Ovary (tissue), 10 donors: ENCODE measurements at places on chromosomes 3 and 15. TPM values are rescaled to one million over a fixed set of nuclear protein-coding genes. Genes with fewer than 3 reads are reported as not detected.

GRCh38 chr3:132553826-132554225, 43.2 kb upstream of the ACKR4 start:
- DNase-seq = no peak

The EPHA3 gene
- polyA plus RNA-seq = 2.3 TPM

The SCAANT1 gene
- not detected for polyA plus RNA-seq

- DNase-seq = no peak
Observed at GRCh38 chr3:59726279-59726678, 676.5 kb upstream of the CFAP20DC start.

The SCN5A gene
- polyA plus RNA-seq = 0.71 TPM

The GOLGA6A gene
- polyA plus RNA-seq = not detected

- DNase-seq = no peak
Observed at GRCh38 chr15:78641102-78641748, at the start of gene CHRNB4. TSS of gene CHRNB4 (minus strand) at chr15:78641210. CDS start at chr15:78641133, 77 bp downstream.

DNA sequence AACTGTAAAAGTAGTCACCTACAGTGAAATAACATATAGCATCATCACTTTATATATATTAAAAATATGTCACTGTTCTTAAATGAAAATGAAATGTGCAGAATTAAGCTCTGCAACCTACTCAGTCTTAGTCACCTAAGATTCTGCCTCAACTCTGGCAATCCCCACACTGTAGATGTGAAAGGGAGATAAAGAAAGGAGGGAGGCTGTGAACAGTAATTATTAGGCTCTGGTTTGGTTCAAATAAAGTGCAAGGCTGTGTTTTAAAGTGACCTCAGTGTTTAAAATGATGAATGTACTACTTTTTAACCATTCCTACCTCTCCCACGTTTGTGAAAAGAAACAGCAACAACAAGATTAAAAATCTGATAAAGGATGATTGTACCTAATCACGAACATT, 72.2 kb downstream of the ATP8B4 start:
- DNase-seq = no peak

The SLC51A gene
- polyA plus RNA-seq = 7.3 TPM

The DUOX1 gene
- 0.47 TPM for polyA plus RNA-seq

DNA sequence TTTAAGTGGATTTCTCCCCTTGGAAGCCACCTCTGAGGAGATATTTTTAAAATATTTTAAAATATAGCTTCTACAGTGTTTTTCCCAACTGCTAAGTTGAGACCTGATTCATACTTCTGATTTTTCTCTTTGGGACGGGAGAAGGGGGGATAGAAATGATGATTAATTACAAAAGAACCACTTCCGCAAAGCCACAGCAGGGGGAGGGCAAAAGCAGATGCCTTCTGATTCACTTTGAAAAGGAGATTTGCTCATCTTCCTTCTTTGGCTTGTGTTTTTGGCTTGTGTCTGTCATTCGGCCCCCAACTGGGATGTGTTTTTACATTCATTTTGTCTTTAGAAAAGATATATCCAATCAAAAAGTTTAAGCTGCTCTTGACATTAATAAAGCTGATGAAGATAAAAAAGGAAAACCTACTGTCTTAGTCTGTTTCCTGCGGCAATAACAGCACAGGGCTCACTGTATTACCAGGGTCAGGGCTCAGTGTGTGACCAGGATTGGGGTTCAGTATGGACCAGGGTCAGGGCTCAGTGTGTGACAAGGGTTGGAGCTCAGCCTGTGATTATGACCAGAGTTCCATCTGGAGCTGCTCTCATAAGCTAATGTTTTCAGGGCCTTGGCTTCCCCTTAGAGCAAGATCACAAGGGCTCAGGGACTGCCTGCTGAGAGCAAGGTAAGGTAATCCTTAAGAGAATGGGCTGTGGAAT, 223.2 kb downstream of the MTHFS start:
- no peak for DNase-seq

The CPNE9 gene
- 0.07 TPM for polyA plus RNA-seq

DNA sequence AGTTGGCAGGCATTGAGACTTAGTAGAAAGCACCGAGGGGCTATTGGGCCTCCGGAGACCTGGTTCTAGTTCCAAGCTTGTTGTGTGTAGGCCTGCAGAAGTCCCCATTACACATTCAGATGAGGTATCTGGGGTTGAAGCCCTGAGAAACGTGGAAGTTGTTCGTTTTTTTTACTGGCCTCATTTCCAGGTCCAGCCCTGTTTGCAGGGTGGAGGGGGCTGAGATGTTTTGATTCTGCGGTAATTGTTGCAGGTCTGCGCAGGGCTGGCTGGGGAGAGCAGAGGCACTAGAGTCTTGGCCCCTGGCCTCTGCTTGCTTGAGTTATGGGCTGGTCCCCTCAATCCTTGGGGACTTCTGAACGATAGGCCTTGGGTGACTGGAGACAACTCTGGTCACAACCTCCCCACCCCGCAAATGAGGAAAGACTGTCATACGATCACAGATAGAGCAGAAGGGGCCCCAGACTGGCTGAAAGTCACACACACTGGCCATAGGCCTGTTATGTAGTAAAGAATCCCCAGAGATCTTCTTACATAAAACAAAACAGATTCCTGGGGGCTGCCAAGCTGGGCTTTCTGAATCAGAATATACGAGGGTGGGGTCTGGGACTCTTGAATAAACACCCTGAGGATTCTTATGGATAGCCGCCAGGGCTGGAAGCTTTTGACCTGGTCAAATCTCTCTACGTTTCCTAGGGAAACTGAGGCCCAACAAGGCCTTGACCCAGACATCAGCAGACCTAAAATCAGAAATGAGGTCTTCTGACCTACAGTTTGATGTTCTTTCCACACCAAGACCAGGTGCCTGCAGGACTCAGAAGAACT, 15.6 kb downstream of the KBTBD13 start:
- DNase-seq = no peak

DNA sequence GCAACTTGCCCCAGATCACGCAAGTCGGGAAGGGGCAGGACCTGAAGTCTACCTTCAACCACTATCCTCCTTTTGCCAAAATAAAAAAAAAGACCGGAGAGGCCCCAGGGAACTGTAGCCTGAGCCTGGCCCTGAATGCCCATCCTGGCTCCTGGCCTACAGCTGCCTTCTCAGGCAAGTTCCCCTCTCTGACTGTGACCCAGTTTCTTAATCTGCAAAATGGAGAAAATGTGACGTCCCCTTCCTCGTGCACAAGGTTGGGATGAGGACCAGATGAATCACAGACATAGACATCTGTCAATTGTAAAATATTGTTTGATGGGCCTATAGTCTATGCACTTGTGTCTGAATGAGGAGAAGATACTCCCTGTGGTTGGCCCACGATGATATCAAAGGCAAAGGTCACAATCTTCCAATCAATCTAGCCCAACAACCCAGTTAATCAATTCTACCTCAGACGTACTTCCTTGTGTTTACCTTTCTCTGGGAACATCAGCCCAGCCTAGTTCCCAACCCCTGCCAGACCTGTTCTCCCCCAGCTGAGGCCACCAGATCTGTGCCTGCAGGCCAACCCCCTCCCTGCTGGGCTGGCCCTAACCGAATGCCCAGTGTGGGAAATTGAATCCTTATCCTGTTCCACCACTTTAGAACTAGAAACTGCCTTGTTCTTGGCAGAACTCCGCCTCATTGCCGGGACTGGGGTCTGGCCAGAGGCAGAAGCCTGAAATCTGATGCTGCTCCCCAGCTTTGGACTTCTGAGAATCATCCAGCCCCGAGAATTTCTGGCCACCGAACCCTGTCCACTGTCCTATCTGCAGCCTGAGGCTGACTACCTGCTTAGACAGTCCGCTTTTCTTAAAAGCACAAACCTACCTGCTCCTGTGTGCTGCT, 101.8 kb upstream of the LIPC start:
- DNase-seq = no peak

The A4GNT gene
- not detected for polyA plus RNA-seq

DNA sequence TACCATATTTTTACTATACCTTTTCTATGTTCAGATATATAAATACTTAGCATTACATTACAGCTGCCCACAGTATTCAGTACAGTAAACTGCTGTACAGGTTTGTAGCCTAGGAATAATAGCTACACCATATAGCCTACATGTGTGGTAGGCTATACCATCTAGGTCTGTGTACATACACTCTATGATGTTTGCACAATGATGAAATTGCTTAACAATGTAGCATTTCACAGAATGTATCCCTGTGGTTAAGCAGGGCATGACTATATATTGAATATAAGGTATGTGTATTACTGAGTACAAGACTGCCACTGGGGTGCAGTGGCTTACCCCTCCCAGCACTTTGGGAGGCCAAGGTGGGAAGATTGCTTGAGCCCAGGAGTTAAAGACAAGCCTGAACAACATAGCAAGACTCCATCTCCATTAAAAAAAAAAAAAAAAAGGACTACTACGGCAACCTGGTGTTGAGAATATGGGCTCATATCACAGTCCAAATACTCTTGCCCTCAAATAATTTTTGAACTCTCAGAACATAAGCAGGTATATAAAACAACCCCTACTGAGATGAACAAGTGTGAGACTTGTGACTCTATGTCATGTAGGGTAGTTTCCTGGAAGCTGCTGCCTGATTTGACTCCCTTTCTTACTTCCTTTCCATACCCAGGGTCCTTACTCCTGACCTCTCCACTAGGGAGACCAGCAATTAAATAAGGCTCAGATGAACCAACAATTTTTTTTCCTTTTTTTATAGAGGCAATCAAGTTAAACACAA, 4.8 kb downstream of the PPP1R14D start:
- no peak for DNase-seq

The MNS1 gene
- polyA plus RNA-seq = 3.4 TPM

- DNase-seq = no peak
Observed at GRCh38 chr15:95492388-95493070, 838.0 kb upstream of the NR2F2 start.

- no peak for DNase-seq
Observed at GRCh38 chr15:67215102-67215501, 39.4 kb downstream of the AAGAB start.

- DNase-seq = no peak
Observed at GRCh38 chr15:36644191-36644896, 64.9 kb downstream of the CDIN1 start.

DNA sequence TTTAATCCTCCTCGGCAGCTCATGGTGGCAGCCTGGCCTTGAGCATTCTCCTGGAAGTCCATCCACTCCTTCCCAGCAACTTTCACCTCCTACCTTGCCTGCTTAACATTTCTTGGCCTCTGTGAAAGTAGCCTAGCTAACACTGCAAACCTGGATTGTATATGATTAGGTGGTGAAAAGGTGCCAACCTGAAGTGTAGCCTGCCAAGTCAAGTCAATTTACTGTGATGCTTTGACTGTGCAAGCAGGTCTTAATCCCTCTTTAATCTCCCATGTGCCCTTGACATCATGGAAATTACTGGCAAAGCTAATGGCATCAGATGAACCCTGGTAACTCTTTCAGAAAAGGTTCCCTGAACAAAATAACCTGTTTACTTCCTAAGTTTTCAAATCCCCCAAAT, 169.7 kb upstream of the NR2F2 start:
- DNase-seq = no peak

DNA sequence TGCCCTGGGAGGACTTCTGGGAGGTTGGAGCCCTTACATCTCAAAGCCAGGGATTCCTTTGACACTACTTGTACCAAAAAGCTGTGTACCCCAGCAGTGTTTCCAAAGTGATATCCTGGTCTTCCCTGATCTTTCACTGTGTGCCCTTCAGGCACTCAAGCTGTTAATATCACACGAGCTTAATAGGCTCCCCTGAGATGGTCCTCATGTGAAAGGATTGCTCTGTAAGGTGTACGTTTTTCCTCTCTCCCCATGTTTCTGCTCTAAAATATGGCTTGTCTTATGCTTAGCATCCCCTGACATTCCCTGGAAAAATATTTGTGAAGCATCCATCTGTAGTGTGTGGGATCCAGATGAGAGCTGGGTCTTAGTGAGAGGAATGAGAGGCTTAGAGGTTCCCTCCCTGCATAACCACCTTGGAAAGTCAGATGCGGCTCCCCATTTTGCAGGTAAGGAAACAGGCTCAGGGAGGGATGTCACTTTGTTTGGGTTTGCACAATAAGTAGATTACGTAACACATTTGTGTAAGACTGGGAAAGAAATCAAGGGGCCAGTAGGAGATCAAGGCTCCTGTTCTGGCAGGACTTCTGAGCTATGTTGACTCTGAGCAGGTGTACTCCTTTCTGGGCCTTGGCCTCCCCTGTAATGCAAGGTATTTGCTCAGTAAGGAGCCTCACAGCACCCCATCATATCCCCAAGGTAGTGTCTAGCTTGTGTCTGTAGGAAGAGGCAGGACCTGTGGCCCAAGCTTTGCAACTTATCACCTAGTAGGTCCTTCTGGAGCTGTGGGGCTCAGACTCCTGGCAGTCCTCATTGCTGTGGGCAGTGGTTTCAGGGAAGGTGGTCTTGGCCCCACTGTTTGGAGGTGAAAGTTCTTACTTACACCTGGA, 667 bp upstream of the ACOX2 start:
- no peak for DNase-seq

GRCh38 chr3:119261055-119261454, 20.4 kb upstream of the B4GALT4 start:
- DNase-seq = no peak

DNA sequence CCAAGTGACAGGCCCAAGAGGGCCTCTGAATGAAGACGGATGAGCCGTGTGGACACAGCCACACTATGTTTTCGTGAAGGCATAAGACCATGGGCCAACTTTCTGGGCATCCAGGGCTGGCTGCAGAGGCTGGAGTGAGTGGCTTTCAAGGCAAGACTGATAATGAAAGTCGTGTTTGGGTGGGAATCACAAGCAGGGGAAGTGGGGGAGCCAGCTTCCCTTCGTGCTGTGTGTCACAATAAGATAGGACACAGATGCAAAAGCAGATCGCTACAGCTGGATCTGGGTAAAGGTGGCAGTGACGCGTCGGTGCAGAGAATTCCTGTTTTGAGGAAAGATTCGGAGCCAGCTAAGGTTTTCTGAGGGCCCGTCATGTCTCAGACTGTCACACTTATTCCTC, 309.8 kb upstream of the CTDSPL start:
- DNase-seq = no peak

The WDR93 gene
- 0.33 TPM for polyA plus RNA-seq

DNA sequence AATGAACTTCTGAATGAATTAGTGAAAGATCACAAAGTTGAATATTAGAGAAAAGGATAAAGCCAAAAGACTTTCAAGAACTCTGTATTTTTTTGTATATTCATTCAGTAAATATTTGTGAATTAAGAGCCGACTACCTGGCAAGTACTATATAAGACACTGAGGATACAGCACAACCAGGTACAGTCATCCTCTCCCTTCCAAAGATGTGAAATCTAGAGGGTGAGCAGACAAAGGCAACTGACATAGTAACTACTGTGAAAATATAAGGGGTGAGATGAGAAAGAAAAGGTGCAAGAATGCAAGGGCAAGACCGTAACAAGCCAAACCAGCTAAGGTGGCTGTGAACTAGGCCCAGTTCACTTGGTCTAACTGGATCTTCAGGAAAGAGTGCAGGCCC, 974.6 kb upstream of the CFAP20DC start:
- DNase-seq = no peak

The INKA1 gene
- 5.5 TPM for polyA plus RNA-seq

GRCh38 chr3:184631472-184631861, 69.9 kb downstream of the EPHB3 start:
- no peak for DNase-seq

DNA sequence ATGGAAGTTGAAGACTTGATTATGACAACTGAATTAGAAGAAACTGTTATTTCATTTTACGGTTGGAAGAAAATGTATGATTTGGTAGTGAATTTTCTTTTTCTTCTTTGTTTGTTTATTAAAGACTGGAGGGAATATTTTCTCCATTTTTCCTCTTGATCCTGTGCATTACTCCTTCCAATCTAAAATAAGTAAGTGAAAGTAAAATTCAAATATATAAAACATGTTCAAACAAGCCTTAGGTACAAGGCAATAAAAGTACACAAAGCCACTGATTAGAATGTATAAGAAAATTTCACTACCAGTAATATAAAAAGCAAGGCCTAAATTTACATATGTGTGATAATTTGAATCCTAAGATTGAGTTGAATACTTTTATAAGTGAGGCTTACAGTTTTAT, 181.2 kb upstream of the MME start:
- no peak for DNase-seq

The ZNF80 gene
- polyA plus RNA-seq = not detected

The HRG gene
- not detected for polyA plus RNA-seq
